ENCODE measurements at places on chromosomes 6 and 20. TPM values are rescaled to one million over a fixed set of nuclear protein-coding genes. Genes with fewer than 3 reads are reported as not detected.

Gene SLC22A16
- polyA plus RNA-seq: 0.06 TPM

Gene IL17A
- not detected for polyA plus RNA-seq

Gene MCHR2
- polyA plus RNA-seq: not detected

Gene SYNCRIP
- polyA plus RNA-seq: 88.0 TPM

Gene SRMS
- not detected for polyA plus RNA-seq

Gene FOXS1
- polyA plus RNA-seq: 5.9 TPM

Gene MUCL3
- not detected for polyA plus RNA-seq

Gene NXT1
- polyA plus RNA-seq: 10.5 TPM

Gene SIRPD
- not detected for polyA plus RNA-seq

Gene VSTM2L
- 3.5 TPM for polyA plus RNA-seq

Gene RXRB
- 40.7 TPM for polyA plus RNA-seq

Gene SOBP
- polyA plus RNA-seq: 16.5 TPM

Gene LSM2
- polyA plus RNA-seq: 55.3 TPM

Gene FOXA2
- not detected for polyA plus RNA-seq

Gene SLC24A3
- polyA plus RNA-seq: 22.8 TPM

Gene SLC12A5
- polyA plus RNA-seq: 0.52 TPM

Gene HBS1L
- 39.5 TPM for polyA plus RNA-seq

Gene NKX2-2
- polyA plus RNA-seq: 0.13 TPM

Gene GMPR
- 66.8 TPM for polyA plus RNA-seq

Gene UBD
- 0.28 TPM for polyA plus RNA-seq

Gene NANP
- polyA plus RNA-seq: 2.9 TPM

Gene WDR27
- polyA plus RNA-seq: 42.5 TPM

Gene MEI4
- polyA plus RNA-seq: 0.04 TPM

Gene ARHGAP40
- polyA plus RNA-seq: not detected

Gene KCNS1
- not detected for polyA plus RNA-seq

Gene GPX5
- polyA plus RNA-seq: not detected

Gene OR2H1
- not detected for polyA plus RNA-seq

Gene EPB41L1
- 23.0 TPM for polyA plus RNA-seq
